ENCODE measurements at places on chromosomes 13 and 19. TPM values are rescaled to one million over a fixed set of nuclear protein-coding genes. Genes with fewer than 3 reads are reported as not detected.

Gene PRRG2
- 2.2 TPM for total RNA-seq

Gene IRGC
- not detected for total RNA-seq

Gene SLITRK5
- total RNA-seq, result not detected

Gene ZNF730
- total RNA-seq, result 0.14 TPM

Gene NDUFA11
- total RNA-seq, result 212 TPM

Gene NCCRP1
- not detected for total RNA-seq

Gene CBARP
- total RNA-seq, result 0.10 TPM

Gene ENOX1
- total RNA-seq, result 0.19 TPM

Gene RUBCNL
- not detected for total RNA-seq

Gene ZNF837
- 1.8 TPM for total RNA-seq

Gene STOML3
- not detected for total RNA-seq

Gene MYO16
- not detected for total RNA-seq

Gene GJB6
- total RNA-seq, result 7.0 TPM
